NCI-H510A treated with DMSO at 0.1 percent for 48 hours (cell line): ENCODE measurements at places on chromosomes 2 and 18.
A peak's percentile ranks its signal among the peaks of the same experiment; 100 is the strongest.

DNA sequence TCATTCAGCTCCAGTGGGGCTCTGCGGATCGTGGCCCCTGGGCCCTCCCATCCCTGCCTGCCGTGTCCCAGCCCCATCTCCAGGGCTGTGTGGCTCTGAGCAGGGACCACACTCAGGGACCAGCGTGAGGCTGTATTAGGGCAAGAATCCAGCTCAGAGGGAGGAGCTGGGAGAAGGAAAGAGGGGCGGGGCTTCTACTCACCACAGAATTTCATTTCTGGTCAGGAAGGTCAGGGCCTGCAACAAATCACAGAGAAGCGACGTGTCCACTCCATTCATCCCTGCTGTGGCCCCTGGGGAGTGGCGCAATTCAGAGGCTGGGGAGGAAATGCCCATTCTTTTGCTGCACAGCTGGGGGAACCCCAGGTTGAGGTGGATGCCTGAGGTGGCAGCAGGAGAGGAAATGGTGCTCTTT, 828 bp downstream of the CIB4 start:
- DNase-seq, result no peak

- DNase-seq, result peak; percentile 83
Observed at GRCh38 chr2:20129331-20130159, 78.1 kb upstream of the LAPTM4A start.

DNA sequence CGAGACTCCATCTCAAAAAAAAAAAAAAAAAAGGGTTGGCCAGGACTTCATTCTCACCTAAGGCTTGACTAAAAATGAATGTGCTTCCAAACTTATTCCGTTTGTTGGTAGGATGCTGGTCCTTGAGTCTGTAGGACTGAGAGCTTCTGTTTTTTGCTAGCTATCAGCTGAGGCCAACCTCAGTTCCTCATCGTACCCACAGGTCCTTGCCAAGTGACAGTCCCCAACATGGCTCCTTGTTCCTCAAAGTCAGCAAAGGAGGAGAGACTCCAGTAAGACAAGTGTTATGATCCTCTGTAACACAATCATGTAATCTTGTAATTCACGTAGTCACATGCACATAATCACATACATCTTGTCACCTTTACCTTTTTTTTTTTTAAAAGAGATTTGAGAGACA, 37.0 kb downstream of the HAUS1 start:
- DNase-seq, result no peak

GRCh38 chr18:48581941-48582340, 43.1 kb downstream of the CTIF start:
- no peak for DNase-seq

DNA sequence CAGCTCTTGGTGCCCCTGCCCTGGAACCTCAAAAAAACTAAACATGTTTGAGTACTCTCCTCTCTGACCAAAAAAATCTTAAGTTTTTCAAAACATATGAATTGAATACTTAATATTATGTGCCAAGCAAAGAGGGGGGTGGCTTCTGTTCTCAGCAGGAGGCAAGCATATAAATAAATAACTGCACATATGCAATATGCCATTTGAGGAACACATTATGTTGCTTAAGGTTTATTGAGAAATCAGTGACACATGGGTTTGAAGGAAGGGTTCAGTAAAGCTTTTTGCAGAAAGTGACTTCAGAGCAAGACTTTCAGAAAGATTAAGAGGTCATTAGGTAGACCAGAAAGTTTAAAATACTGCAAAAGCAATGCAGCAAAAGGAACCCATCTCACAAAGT, 429.2 kb downstream of the TDRD15 start:
- DNase-seq, result no peak

- DNase-seq, result no peak
Observed at GRCh38 chr2:184589261-184589660, 9.1 kb upstream of the ZNF804A start.

- DNase-seq, result no peak
Observed at GRCh38 chr2:75041731-75042600, 83.5 kb downstream of the POLE4 start.
